Esophagus squamous epithelium (tissue), 5 donors: ENCODE measurements at places on chromosomes 4 and X.

DNA sequence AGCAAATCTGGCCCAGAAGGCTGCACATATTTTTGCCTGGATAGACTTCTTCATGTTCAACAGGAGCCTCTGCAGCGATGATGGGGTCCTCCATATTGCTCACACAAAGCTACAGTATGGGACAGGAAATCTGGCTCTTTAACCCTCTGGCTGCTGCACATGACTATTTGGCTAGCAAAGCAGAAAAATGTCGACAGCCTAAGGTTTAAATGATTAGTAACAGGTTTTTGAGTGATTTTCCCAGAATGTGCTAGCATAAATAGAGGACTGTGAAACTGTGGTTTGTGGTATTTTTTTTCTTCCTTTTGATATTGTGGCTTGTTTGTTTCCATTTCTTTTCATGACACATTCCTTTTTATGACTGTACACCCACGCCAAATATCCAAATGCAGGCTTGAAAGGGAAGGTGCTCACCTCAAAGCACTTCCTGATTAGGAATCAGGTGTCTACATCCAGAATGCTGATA, 120.2 kb upstream of the GK2 start:
- DNase-seq: no peak

- no peak for DNase-seq
These were observed 62.4 kb downstream of the ANAPC10 start for GRCh38 chr4:145035494-145036136.

DNA sequence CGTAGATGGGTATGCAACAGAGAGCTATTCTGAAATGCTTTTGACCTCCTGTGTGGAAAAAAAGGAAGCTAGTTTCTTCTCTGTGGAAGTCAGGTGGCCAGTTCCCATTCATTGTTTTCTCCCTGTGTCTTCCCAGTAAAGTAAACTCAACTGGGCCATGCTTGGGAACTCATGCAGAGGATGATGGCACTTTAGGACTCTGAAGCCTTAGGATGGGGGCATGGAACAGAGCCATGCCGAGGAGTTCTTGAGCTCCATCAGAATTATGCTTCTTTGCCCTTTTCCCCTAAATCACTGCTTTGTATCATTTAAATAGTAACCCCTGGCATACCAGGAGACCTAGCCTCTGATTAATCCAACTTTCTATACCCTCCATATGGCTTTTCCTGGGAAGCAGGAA, 3.2 kb downstream of the TMEM164 start:
- no peak for DNase-seq

DNA sequence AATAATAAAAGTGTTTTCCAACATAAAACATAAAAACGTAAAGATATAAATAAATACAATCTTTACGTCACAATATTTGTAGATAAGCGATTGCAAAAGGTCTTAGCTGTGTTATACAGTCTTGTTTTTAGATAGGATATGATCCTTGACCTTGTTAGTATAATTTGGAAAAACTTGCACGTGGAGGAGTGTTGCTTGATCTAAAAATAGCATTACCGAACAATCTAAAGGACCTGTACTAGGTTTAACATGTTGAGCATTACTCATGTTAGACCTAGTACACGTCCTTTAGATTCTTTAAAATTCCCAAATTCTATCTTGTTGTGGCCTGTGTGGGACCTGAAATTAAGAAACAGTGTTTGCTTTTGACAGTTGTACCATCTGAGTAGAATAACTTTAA, 1.6 kb downstream of the METAP1 start:
- DNase-seq: no peak
